PC-3 (cell line): ENCODE measurements at places on chromosomes 6 and 20.
A peak's percentile ranks its signal among the peaks of the same experiment; 100 is the strongest.

DNA sequence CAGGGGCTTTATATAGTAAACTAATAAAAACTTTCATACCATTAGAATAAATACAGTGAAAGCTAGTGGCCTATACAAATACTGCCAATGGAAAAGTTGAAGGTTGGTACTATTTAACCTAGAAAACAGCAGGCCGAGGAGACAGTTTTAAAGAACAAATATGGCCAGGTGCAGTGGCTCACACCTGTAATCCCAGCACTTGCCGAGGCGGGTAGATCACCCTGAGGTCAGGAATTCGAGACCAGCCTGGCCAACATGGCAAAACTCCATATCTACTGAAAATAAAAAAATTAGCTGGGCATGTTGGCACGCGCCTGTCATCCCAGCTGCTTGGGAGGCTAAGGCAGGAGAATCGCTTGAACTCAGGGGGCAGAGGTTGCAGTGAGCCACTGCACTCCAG is 24.8 kb downstream of the GLYATL3 start:
- no peak for DNase-seq

- DNase-seq = no peak
Observed at GRCh38 chr20:13284830-13285229, 63.8 kb downstream of the ISM1 start.

GRCh38 chr6:77482981-77483380 is 19.7 kb upstream of the HTR1B start:
- DNase-seq = no peak

DNA sequence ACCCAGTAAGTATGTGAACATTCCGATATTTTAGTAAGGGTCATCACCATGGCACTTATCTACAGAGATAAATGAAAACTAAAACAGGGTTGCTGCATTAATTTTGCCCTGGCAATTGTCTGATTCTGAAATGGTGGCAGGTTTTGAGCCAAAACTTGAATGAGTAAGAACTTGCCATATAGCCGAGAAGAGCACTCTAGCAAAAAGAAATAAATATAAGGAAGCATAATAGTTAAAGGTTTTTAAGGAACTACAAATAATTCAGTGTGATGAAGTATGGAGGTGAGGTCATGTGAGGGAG is 68.5 kb upstream of the BTN3A2 start:
- DNase-seq = no peak

- no peak for DNase-seq
Observed at GRCh38 chr6:21823371-21823770, 229.8 kb downstream of the SOX4 start.

DNA sequence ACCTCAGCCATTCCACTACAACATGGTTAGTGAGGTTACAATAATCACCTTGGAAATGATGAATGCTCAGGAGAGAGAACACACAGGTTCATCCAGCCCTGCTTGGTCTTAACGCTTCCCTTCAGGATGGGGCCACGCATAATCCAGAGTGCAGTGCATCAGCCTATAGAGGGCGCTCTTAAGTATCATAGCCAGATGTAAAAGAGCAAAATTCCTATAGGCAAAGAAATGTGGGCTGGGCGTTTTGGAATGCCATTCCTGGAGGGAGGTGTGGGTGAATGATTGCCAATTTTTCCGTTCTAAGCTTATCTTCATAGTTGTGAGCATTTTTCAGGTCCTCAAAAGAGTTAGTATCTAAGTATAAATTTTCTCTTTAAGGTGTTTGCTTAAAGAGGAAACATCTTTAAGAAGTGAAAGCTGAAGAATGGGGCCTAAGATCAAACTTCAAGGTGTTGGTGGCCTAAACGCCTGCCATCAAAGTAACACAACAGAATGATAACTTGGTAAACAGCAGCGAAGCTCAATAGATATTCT is 1.8 kb downstream of the RIPOR2 start:
- peak; percentile 53 for DNase-seq

DNA sequence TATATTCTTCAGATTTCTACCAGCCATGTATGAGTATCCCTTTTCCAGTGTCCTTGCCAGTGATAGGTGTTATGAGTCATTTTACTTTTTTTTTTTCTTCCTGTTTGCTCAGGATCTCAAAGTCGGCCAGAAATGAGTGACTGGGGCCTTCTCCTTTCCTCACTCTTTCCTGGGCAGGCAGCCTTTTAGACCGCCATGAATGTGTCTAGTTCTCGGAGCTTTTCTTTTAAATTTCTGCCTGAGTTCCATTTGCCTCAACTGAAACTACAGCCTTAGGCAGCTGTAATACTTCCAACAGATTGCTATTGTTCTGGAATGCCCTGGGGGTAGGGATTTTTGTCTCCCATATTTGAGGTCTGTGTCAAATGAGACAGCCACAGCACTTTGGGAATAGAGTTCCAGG is 83.7 kb downstream of the STXBP5 start:
- DNase-seq = peak; percentile 66

DNA sequence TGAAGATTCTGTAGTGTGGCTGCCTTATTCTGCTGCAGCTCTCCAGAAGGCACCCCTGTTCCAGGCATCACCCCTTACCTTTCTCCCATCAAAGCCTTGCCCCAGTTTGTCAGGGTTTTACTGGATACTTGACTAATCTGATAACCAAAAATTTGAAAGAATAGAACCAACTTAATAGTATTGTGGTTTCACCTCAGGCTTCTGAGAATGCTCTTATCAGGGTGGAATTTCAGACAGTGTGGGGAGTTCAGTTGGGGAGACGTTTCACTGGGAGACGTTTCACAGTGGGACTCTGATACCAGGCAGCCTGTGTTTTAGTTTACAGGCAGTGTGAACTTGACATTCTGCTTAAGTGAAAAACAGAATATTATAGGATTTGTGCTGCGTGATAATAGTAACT is 50.5 kb downstream of the SCAND1 start:
- no peak for DNase-seq

DNA sequence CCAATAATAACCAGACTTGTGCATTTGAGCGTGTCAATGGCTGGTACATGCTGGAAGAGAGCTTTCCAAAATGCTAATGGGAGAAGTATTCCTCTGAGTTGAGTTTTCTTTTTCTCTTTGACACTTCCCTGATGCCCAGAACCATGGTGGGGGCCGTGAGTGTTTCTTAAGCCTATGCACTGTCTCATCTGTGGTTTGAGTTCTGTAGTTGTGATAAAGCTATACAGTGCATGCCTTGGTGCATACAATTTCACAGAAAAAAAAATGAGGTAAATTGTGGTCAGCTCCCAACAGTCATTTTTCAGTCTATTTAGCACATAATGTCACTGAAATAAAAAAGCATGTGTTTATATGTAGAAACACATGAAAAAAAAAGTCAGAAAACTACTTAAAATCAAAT is 204.8 kb downstream of the HDGFL1 start:
- DNase-seq = no peak

DNA sequence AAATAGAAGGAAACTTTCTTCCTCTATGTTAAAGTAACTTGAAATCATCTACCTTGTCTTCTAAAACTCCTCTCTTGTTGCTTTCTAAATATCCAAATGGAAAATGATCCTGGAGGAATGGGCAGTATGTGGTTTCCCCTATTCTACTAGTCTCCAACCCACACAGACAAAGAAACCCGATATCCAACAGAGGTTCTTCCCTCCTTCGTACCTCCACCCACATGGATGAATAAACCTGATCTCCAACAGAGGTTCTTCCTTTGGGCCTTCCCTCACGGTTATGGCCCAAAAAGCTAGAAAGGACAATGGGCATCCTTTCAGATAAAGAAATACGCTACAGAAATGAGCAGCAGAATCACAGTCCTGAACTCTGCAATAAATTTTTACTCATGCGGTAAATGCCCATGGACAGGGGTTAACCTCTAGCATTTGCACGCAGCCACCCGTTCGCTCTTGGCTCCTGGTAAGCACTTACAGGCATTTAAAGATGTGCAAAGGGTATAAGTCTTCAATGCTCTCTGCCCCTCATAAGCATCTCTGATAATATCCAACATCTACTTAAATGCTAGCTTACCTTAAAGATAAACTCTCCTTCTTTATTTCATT is 130.9 kb downstream of the GMPR start:
- no peak for DNase-seq

- no peak for DNase-seq
Observed at GRCh38 chr6:104928141-104928540, 28.8 kb upstream of the LIN28B start.

- DNase-seq = no peak
Observed at GRCh38 chr6:145844933-145845540, 30.4 kb upstream of the FBXO30 start.

- no peak for DNase-seq
Observed at GRCh38 chr6:156807795-156808194, 30.6 kb downstream of the ARID1B start.

- no peak for DNase-seq
Observed at GRCh38 chr6:163986313-163986712, 571.8 kb downstream of the QKI start.

DNA sequence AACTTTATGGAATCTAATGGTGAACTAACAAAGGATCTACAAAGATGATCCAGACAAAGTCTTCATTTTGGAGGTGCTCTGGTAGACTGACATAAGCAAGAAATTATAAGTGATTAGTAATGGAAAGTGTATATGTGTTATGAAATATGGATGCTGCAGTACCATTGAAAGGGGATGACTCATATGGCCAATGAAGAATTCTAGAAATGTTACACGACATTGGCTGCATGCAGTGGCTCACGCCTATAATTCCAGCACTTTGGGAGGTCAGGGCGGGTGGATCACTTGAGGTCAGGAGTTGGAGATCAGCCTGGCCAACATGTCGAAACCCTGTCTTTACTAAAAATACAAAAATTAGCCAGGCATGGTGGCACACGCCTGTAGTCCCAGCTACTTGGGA is 23.5 kb downstream of the CFAP206 start:
- no peak for DNase-seq

DNA sequence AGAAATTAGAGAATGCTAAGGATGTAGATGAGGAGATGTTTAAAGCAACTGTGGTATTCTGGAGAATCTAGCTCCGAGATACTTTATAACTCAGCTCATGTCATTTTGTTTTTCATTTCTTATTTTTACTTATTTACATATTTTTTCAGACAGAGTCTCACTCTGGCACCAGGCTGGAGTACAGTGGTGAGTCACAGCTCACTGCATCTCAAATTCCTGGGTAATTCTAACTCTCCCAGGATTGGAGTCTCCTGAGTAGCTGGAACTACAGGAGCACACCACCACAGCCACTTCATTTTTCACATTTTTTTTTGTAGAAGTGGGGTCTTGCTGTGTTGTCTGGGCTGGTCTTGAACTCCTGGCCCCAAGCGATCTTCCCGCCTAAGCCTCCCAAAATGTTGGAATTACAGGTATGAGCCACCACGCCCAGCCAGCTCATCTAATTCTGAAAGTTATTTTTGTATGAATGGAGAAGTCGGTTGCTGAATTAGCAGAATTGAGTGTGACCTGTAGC is 94.3 kb upstream of the FAM8A1 start:
- DNase-seq = peak; percentile 25

DNA sequence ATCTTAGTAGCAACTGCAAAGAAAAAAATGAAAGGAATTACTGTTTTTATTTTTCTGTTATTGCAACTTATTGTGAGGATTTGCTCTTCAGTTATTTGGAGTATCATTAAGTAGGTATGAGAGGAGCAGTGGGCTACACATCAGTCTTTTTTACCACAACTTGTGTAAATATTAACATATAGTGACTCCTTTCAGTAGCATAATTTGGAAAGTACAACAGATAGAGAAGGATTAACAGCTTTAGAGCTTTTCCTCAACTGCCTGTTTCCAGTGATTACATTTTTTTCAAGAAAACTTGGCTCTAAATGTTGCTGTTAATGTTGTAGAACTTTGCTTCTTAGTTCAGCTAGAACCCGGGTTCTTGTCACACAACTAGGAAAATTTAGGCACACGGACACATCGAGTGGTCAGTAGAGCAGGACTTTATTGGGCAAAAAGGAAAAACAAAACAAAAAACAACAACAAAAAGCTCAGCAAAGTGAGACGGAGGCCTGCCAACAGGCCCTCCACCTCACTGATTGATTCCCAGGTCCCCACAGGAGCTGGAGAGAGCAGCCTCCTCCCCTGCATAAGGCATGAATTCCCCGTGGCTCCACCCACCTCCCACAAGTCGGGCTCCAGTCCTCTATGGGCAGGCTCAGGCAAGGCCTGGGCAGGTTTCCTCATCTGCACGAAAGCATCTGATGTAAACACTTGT is 75.1 kb downstream of the ADGRG6 start:
- peak; percentile 55 for DNase-seq

GRCh38 chr6:29943053-29943966 is 978 bp downstream of the HLA-A start:
- DNase-seq = no peak

DNA sequence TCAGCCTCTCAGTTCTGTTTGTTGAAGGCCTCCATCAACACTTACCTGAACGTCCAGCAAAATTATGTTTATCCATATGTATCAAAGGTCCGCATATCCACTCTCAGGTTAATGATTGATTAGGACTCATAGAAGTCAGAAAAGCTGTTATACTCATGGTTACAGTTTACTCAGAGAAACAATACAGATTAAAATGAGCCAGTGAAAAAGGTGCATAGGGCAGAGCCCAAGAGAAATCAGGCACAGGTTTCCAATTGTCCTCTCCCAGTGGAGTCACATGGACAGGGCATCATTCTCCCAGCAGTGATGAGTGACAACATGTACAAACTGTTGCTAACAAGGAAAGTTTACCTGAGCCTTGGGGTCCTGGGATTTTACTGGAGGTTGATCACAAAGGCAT is 36.2 kb downstream of the THEMIS start:
- DNase-seq = no peak

GRCh38 chr20:38135651-38136420 is 29.2 kb downstream of the TGM2 start:
- no peak for DNase-seq

DNA sequence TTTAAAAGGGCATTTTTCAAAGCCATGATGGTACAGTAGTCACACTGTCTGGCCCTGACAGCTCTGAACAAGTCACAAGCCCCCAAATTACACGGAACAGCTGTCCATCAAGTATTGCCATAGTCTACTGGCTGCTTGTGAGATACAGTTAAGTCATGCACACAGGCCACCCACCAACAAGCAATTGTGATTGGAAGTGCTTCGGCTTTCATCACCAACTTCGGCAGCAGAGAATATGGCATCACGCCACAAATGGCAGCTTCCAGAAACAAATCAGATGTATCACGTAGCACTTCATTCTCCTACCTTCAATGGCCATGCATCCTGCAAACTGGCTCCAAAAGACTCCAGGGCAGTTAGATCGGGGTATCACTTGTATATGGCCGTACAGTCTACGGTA is 160.5 kb downstream of the PTPRT start:
- DNase-seq = no peak

DNA sequence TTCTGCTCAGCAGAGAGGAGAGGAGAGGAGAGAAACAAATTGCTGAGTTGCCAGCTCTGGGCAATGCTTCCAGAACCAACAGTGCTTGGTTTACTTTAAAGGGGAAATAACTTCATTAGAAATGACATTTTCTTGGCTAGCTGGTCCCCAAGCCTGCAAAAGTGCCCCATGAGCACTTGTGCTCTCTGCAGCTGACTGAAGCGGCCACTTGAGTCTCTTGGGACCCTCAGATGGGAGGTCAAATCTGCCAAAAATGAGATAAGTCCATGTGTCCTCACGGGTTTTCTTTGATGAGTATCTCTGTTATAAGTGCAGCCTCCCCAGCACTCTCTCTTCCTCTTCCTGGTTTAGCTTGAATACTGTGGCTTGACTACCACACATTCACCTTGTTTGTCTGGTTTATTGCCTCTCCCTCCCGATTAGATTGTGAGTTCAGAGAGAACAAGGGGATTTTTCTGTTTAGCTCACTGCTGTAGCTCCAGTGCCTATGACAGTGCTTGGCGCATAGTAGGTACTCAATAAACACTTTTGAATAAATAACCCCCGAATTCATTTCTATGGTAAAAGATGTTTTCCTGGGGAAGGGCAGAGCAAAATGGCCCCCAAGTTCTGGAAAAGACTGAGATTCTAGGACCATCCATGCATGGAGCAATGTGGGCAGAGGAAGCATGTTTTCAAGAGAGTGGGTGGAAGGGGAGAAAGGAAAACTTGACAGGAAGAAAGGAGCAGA is 7.0 kb upstream of the RIN2 start:
- DNase-seq = no peak
